Activated T-helper 1 cell treated with anti-CD3 and anti-CD28 coated beads, Interleukin-2, amount 50 U/mL, for 16 hours (primary cell): ENCODE measurements at places on chromosomes 3 and 15.

DNA sequence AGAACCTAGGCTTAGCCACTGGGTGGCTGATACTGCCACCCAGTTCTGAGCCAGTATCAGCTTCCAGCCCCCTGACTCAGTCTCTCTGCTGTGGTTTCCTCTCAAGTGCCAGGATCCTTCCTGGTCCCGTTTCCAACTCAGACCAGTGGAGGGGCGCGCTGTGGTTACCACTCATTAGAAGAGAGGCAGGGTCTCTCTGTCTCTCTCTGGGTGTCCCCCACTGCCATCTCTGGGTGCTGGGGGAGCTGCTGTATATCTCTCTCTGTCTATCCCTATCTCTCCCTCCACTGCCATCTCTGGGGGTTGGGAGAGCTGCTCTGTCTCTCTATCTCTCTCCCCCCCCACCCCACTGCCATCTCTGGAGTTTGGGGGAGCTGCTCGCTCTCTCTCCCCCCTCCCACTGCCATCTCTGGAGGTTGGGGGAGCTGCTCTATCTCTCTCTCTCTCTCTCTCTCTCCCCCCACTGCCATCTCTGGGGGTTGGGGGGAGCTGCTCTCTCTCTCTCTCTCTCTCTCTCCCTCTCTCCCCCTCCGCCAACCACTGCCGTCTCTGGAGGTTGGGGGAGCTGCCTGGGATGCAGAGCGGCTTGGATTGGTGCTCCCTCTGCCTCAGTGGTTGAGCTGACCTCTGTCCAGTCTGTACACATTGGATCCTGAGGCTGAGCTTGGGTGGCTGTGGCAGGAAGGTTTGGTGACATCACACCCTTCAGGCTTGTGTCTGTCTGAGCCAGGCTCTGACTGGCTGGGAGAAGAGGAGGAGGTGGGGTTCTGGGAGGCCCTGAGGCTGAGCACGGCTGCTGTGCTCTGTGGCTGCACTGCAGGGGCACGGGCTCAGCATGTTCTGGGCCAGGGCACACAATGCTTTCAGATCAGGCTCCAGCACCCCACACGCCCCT is 98.9 kb downstream of the APBA2 start:
- DNase-seq = no peak

GRCh38 chr3:110344487-110344886 is 727.1 kb upstream of the NECTIN3 start:
- no peak for DNase-seq

- no peak for DNase-seq
Measured at GRCh38 chr15:98142572-98142971, 182.1 kb downstream of the ARRDC4 start.

GRCh38 chr15:60713119-60714084 is 234.5 kb upstream of the ICE2 start:
- no peak for DNase-seq

- DNase-seq = no peak
Measured at GRCh38 chr15:89587955-89588354, 12.7 kb downstream of the TICRR start.

DNA sequence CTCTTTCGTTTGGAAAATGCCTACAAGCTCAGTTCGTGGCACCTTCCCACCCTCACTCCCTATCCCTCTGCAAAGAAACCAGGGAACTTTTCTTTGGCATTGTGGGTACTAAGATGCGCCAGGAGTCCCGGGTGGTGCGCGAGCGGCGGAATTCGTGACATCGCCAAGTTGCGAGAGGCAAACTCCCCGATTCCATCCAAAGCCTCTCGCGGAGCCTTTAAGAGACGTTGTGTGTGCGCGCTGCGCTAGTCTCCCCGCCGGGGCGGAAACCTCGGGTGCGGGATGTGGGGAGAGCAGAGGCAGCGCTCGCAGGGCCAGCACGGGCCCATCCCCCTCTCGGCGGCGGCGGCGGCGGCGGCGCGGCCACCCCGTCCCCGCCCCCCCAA is 443 bp upstream of the NR2F2 start:
- no peak for DNase-seq

GRCh38 chr3:43031485-43031884 is 52.4 kb downstream of the GASK1A start:
- DNase-seq = no peak

GRCh38 chr3:87370007-87370406 is 93.6 kb upstream of the POU1F1 start:
- DNase-seq = no peak

DNA sequence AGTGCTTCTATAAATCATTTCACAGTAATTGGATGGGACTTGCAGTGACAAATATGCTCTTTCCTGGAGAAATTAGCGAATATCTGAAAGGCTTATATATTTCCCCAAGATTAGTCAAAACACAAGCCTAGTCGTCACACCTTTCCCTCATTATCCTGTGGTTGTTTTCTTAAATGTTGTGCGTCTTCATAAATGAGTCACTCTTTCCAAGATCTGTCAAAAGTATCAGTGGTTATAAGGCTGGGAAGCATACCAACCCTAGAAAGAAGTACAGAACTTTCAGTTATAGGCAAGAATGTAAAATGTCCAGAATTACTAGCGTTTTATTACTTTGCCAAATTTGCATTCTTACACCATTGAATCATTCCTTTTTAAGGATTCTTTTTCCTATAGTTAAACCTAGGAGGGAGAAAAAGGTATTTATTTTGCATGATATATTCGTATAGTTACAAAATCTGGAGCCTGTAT is 33.6 kb downstream of the TMEM212 start:
- DNase-seq = no peak

DNA sequence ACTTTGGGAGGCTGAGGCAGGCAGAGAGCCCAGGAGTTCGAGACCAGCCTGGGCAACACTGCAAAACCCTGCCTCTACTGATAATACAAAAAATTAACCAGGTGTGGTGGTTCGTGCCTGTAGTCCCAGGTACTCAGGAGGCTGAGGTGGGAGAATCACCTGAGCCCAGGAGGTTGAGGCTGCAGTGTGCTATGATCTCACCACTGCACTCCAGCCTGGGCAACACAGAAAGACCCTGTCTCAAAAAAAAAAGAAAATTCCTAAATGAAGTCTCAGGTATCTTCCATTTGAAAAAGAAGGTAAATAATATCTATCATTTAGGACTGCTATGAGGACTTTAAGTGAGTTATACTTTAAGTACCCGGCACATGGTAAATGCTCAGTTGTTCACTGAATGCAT is 2.9 kb downstream of the SMARCC1 start:
- DNase-seq = no peak

- DNase-seq = no peak
Measured at GRCh38 chr3:157794771-157795170, 291.6 kb upstream of the VEPH1 start.

- DNase-seq = no peak
Measured at GRCh38 chr15:74497584-74497983, 36.6 kb upstream of the UBL7 start.

DNA sequence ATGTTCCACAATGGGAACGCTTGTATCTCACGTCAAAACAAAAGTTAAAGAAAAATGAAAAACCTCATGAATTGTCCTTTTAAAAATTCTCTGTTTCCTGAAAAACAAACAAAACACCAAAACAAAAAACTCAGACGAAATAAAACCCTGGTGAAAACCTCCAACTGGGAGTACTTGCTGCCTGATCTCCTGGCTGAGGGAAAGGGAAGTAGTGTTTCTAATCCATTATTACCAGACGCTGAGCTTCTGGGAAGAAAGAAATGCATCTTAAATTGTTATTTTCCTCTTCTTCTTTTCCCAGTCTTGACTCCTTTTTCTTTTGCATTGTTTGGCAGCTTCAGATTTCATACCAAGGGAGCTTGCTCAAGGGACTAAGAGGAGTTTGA is 243.2 kb upstream of the RGMA start:
- no peak for DNase-seq

DNA sequence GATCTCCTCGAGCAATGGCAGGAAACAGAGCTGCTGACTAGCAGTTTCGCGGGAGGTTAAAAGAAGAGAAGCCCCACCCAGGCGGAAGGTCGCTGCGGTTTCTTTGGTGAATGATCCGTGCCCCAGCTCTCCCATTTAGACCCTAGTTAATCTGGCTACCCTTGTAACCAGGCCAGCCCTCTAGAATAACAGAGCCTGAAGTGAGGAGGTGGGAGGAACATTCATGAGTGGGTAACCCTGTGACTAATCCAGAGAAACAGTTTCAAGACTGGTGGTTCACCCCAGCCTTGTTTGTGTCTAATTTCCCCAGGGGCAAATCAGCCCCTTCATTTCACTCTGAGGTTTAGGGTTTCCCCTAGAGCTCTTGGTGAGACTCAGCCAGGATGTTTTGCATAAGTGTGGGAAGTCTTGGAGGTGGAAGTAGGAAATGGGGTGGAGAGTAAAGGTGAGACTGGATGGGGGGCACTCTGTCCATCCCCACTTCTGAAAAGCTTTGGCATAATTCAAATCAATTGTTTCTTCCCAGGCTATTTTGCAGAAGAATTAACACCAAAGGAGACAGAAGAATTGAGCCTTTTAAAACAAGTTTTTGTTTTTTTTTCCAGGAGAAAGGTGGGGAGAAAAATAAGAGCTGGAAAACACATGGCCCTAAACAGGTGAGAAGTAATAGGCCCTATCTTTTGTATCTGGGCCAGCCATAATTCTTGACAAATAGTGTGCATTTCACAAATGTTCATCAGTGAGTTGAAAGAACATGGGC is 303.1 kb downstream of the RPLP1 start:
- DNase-seq = peak; percentile 71

DNA sequence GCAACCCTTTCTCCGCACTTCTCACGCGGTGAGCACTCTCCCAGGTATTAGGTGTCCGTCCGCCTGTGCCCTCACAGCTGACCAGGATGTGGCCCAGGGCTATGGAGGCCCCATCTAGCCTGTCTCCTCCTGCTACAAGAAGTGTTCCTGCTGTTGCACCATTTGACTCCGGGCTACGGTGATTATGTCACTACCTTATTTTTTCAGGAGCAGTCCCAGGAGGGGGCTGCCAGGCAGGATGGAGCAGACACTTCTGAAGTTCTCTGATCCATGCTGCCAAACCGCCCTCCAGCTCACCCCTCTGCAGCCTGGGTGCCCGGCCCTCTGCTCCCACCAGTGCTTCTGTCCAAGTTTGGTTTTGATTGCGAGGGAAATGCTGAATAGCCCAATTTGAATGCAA is 36.9 kb downstream of the ZXDC start:
- DNase-seq = no peak

GRCh38 chr15:70406617-70407335 is 309.1 kb upstream of the TLE3 start:
- no peak for DNase-seq

DNA sequence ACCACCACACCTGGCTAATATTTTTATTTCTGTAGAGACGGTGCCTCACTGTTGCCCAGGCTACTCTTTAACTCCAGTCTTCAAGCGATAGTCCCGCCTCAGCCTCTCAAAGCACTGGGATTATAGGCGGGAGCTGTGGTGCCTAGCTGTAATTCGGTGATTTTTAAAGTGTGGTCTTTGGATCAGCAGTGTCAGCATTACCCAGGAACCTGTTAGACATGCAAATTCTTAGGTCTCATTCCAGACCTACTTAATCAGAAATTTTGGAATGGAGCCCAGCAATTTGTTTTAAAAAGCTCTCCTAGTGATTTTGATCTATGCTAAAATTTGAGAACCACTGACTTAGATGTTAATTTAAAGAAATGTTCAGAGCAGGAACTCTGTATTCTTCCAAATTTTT is 51.9 kb downstream of the GOLM2 start:
- DNase-seq = no peak

DNA sequence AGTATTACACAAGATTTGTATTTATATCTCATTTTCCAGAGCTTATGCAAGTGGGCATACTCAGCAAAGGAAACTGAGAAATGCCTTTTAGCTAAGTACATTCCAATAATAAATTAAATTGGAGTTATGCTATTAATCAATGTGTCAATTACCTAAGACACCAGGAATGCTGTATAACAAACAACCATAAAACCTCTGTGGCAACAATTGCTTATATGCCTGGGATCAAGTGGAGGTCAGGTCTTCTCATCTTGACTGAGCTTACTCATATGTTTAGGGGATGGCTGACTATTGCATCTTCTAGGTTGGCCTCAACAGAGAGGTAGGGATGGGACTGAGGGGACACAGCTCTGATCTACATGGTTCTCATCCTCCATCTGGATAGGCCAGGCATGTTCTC is 30.7 kb downstream of the CD200R1L start:
- no peak for DNase-seq

DNA sequence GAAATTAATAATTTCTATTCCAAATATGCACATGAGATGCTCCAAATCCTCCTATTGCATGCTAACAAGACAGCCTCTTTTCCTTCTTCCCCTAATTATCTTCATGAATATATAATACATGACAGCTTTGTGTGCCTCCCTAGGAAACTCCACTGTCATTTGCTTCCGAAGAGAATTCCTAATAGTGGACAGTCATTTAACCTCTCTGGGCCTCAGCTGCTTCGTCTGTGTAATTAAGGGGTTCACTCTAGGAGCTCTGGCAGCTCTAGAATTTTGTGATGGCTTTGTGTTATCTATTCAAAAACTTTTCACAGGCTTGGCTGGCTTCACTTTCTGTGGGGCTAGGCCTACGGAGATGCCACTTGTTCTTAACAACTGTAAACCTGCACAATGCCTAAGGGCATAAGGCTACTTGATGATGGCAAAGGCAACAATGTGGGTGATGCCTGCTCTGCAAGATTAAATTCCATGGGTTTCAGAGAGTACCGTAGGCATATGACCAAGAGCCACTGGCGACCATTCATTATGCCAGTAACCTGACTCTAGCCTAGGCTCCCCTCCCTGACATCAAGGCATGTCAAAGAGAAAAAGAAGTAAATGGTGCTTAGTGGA is 333.8 kb upstream of the UMPS start:
- no peak for DNase-seq

- DNase-seq = no peak
Measured at GRCh38 chr3:39142067-39142466, 11.3 kb downstream of the CSRNP1 start.

DNA sequence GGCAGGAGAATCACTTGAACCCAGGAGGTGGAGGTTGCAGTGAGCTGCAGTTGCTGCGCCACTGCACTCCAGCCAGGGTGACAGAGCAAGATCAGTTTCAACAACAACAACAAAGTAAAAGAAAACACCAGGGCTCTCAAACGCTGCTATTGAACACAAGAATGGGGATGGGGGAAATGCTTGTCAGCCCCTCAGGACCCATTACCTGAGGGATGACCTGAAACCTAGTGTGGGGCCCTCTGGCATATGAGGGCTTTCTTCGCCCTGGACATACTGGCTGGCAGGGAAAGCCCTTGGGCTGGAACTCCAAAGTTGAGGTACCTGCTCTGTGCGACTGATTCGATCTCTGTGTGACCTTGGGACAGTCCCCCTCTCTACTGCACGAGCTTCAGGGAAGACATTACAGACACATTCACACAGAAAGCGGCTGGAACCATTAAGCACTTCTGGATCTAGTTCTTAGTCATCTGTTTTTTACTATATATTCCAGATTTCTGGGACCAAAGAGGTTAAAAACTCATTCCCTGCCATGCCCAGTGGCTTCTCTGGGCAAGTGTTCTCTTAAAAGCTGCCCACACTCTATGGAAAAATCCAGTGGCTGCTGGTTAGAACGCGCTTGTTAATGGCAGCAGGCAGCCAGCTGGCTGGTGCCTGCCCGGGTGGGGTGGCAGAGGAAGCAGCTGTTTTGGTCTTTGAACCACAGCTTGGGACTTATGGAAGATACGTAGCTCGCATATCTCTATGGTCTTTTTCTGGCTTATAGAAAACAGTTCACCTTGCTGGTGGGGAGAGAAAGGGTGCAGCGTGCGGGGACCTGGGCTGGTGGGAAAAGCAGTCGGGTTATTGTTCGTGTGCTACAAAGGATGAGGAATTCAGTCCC is 57.2 kb downstream of the ATP1B3 start:
- no peak for DNase-seq

- DNase-seq = no peak
Measured at GRCh38 chr3:185988080-185988815, 50.4 kb upstream of the TRA2B start.
